ENCODE measurements at places on chromosomes 5 and 9.

DNA sequence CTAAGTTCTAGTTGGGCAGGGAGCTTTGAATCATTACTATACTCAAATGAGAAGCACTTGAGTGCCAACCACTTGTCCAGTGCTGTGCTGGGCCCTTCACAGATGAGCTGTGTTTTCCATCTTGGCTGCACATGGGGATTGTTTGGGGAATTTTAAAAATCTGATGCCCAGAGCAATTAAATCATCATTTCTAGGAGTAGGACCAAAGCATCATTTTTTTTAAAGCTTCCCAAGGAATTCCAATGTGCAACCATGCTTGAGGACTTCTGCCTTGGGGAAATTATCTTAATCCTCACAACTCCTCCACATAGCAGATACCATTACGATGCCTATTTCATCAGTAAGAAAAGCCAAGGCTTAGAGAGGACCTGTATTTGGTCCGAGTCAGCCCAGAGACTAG, 131.4 kb downstream of the TMEM174 start:
- no peak for DNase-seq

DNA sequence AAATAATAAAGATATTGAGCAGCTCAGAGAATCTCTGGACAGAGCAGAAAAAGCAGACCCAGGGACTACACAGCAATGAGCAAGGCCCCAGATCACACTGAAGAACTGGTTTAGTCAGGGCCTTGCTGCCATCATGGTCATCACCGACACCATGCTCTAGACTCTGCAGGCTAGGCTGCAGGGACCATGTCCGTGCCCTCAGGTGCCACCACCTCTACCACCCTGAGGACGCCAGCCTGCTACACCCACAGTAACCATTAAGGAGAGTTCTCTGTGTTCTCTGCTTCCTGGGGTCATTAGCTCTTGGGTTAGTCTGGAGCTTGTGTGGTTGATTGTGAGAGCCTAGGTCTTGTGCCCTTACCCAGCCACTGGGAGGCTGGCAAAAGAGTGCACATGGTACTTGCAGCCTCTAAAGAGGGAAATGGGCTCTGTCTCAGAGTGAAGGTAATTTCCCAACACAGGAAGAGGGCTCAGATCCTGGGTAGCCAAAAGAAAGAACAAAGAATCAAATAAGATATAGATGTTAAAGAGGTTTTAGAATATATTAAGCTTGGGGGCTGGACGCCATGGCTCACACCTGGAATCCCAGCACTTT, 31.9 kb upstream of the JADE2 start:
- no peak for DNase-seq

- DNase-seq: no peak
Measured at GRCh38 chr5:154039458-154039829, 677 bp downstream of the MFAP3 start.

DNA sequence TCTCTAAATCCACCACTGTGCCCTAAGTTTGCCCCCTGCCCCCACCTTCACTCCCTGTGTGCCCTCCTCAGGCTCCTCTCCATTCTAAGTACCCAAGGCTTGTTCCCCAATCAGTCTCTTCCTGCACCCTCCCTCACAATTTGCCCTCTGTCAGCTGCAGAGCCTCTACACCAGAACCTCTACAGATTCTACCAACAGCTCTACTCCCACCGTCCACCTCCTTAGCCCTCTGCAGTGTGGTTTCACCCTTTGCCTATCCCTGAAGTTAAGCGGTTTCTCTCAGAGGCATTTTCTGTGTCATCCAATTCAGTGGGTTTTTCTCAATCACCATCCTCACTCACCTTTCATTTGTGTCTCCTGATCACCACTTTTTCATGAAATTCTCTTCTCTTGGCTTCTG, 13.2 kb upstream of the ERAP2 start:
- no peak for DNase-seq

DNA sequence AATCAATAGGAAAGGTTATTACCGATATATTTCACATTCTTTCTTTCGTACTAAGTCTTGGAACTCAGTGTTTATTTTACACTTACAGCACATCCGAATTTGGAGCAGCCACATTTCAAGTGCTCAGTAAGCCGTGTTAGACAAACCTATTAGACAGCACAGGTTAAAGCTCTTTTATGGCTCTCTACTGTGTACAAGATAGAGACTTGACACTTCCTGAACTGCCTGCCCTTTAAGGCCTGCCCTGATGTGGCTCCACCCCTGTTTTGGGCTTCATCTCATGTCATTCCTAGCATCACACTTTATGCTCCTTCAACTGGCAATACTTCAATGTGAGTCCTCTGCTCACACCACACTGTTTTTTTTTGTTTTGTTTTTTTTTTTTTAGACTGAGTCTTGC, 23.5 kb upstream of the SUSD1 start:
- no peak for DNase-seq

DNA sequence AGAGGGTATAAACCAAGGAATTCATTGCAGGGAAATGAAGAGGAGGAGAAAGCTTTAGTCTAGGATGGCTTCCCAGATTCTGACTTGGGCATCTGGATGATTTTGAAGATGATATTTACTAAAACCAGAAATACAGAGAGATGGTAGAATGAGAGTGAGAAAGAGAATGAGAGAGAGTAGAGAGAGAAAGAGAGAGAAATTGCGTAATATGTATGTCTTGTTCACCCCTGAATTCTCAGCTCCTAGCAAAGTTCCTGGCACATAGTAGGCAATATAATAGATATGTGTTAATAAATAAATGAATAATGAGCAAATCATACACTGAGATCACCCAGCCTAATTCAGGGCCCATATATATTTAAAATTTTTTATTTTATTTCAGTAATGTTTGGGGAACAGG, 1089.5 kb upstream of the DMAC1 start:
- DNase-seq: no peak

DNA sequence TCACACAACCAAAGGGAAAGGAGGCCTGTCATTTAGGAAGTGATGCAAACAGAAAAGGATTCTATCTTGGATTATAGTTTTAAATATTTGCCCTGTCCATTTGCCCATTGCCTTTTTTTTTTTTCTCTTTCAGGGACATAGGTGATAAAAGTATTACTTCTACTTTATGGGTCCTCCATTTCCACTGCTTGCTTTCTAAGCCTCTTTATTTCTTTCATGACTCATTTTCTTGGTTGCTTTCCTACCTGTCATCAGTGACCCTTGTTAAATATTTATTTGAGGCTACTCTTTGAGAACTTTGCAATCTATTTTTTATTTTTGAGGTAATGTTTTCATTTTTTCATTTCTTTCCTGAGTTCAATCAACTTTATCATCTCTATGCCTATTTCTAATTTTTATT, 522.9 kb upstream of the ARRDC3 start:
- DNase-seq: no peak

DNA sequence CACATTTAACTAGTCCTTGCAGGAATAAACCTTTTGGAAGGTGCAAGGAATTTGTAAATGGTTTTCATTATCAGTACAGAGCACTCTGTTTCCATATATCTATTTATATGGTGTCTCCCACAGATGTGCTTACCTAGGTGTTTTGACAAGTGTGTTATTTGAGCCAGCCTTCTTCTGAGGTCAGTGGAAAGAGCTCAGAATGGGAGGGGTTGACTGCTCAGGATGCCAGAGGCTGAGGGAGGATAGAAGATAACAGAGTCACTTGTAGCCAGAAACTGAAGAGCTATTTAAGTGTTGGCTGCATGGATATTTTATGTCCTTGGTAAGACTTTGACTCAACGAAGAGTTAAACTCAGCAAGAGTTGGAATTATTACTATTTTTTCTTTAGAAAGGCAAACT, 5.0 kb downstream of the CMYA5 start:
- DNase-seq: no peak

- no peak for DNase-seq
Measured at GRCh38 chr5:51225789-51226742, 157.2 kb upstream of the ISL1 start.

- no peak for DNase-seq
Measured at GRCh38 chr9:73173557-73174329, 22.1 kb downstream of the ANXA1 start.

GRCh38 chr5:177364159-177364962, 6.6 kb downstream of the RGS14 start:
- DNase-seq: no peak

- DNase-seq: no peak
Measured at GRCh38 chr5:99926463-99926862, 608.7 kb upstream of the FAM174A start.

- no peak for DNase-seq
Measured at GRCh38 chr5:179322071-179323025, 22.9 kb downstream of the ADAMTS2 start.

- DNase-seq: no peak
Measured at GRCh38 chr9:135970128-135970815, 9.1 kb upstream of the UBAC1 start.

DNA sequence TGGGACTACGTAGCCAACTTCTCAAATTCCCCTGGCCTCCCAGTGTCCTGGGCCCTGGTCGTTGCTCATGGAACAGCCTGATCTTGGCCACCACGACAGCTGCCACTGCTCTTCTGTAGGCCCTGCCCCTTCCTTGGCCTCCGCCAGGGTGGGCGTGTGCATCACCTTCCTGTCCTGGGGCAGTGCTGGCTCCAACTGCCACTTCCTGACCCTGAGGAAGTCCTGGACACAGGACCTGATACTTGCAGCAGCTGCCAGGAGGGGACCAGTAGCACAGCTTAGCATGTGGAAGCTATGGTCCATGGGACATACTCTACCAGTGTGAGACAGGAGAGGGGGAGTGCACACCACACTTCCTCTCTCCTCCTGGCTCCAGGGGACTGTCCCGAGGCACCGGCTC, 145.2 kb downstream of the TENT4A start:
- DNase-seq: no peak

GRCh38 chr9:36935332-36935731, 98.7 kb downstream of the PAX5 start:
- no peak for DNase-seq

DNA sequence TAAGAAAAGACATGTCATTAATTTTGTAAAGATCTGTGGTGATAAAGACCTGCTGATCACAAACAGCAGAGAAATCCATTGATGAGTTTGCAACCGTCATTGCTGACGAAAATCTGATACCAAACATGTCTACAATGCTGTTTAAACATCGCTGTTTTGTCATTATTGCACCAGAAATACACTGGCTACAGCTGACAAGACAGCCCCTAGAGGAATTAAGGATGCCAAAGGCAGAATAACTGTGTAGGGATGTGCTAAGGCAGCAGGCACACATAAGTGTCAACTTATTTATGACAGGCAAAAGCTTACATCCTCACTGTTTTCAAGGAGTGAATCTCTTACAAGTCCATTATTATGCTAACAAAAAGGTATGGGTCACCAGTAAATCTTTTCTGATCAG, 439.3 kb downstream of the TLE1 start:
- DNase-seq: no peak

DNA sequence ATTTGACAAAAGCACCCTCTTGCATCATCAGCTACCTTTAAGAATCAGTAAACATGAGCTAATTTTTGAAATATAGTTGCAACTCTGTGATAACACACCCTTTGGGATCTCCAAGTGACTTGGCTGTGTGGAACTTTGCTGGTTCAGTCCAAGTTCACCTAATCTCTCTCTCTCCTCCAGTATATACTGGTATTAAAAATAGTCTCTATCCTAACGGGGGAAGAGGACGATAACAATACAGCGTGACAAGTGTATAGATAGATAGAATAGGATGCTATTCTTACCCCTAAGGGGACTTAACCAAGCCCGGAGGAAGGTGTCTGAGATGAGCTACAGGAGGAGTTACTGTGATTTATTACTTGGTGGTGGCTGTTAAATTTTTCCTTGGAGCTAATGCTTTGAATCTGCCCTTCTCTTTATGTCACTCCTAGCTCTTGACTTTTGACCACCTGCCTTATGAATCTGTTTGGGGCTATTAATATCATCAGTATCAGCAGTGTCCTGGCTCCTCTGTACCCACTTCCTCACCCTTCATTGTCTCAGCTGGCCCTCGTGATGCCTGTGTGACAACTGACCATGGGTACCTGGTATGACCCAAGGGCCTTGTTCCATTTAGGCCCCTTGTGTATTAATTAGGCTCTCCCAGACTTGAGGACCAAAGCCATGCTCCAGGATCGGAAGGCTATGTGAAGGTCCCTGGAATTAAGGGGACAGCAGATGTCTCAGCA, 223.9 kb downstream of the SREK1 start:
- no peak for DNase-seq

DNA sequence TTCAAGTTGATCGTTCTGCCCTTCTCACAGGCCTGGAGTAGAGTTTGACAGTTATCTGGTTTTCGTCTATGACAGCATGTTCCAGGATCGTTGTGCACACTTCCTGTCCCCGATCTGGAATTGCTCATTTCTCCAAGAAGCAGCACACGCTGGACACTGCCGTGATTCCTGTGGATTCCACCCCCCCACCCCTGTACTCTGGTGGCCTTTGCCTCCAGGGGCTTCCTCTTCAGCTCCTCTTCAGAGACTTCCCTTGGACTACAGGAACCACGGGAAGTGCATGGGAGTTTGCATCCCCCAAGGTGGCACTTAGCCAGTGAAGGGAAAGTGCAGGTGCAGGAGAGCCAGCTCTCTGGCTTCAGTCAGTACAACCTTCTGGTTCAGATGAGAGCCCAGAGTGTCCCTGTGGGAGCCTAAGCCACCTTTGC, 160.7 kb downstream of the CACNA1B start:
- DNase-seq: no peak

- no peak for DNase-seq
Measured at GRCh38 chr5:121693864-121694263, 157.8 kb upstream of the FTMT start.

GRCh38 chr9:89513837-89514236, 15.9 kb upstream of the SEMA4D start:
- no peak for DNase-seq

DNA sequence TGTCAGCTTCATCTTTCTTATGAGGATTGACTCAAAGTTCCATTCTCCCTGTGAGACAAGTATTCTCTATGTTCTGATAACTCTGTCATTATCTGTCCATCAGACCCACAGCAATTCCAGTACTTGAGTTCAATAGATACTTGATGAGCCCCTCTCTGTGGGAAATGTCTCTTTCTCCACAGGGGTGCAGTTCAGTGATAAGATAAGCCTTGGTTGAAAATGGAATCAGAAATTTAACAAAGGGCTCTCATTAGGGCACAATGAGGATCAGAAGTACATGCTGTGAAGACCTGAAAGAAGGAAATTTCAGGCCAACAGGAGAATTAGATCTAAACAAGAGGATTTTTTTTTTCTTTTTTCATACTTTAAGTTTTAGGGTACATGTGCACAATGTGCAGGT, 737.3 kb downstream of the MTRR start:
- DNase-seq: no peak

GRCh38 chr5:107243220-107243579, 427.5 kb downstream of the EFNA5 start:
- DNase-seq: no peak

All from stimulated activated CD4-positive, alpha-beta T cell treated with anti-CD3 and anti-CD28 coated beads, Interleukin-4, amount 100 ng/mL, for 1 hour (primary cell).